ENCODE measurements at places on chromosomes 11 and 22.

- DNase-seq = no peak
These were observed 168.7 kb downstream of the EFCAB6 start for GRCh38 chr22:43643387-43643786.

GRCh38 chr11:269146-269890, 8.9 kb upstream of the NLRP6 start:
- no peak for DNase-seq

- DNase-seq = no peak
These were observed 57.4 kb downstream of the LINC01488 start for GRCh38 chr11:69538854-69539253.

GRCh38 chr11:876545-876944, 33.9 kb downstream of the TSPAN4 start:
- no peak for DNase-seq

DNA sequence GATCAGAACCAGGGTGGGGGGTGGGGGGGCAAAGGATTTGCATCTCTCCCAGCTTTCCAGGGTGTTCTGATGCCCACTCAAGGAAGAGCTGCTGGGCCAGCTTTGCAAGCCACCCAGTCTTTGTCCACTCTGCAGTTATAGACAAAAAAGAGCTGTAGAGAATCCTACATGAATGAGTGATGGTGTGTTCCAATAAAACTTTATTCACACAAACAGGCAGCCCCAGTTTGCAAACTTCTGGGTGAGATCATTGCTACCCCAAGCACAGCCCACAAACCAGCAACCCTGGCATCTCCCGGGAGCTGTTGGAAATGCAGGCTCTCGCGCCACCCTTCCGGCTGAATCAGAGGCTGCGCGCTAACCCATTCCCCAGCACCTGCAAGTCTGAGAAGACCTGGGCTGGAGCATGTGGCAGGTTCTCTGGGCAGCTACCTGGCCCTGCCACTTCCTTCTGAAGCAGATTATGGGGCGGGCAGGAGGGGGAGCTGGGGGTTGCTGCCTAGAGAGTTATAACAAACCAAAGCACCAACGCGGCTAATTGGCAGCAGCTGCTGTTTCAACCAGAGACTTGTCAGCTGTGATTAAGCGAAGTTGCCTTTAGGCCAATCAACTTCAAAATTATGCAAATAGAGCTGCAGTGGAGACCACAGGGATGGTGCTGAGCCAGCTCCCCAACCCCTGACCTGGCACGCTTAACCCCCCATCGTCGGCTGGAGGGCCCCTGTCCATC, 3.8 kb upstream of the SHISAL1 start:
- DNase-seq = no peak

GRCh38 chr22:32820131-32821119, 18.9 kb downstream of the TIMP3 start:
- DNase-seq = no peak

GRCh38 chr11:78460471-78460870, 42.9 kb upstream of the GAB2 start:
- peak; percentile 7 for DNase-seq

Measured in GM04503 (cell line).